ENCODE measurements at places on chromosomes 13 and 19.

GRCh38 chr13:29573190-29573589, 22.3 kb downstream of the SLC7A1 start:
- DNase-seq, result no peak
- H3K27me3 ChIP-seq, result no peaks in the 10 kb centered on the region
- no peak overlapping the region for H3K27ac ChIP-seq
- H3K36me3 ChIP-seq, result peaks cover 37% of the 10 kb centered on the region

DNA sequence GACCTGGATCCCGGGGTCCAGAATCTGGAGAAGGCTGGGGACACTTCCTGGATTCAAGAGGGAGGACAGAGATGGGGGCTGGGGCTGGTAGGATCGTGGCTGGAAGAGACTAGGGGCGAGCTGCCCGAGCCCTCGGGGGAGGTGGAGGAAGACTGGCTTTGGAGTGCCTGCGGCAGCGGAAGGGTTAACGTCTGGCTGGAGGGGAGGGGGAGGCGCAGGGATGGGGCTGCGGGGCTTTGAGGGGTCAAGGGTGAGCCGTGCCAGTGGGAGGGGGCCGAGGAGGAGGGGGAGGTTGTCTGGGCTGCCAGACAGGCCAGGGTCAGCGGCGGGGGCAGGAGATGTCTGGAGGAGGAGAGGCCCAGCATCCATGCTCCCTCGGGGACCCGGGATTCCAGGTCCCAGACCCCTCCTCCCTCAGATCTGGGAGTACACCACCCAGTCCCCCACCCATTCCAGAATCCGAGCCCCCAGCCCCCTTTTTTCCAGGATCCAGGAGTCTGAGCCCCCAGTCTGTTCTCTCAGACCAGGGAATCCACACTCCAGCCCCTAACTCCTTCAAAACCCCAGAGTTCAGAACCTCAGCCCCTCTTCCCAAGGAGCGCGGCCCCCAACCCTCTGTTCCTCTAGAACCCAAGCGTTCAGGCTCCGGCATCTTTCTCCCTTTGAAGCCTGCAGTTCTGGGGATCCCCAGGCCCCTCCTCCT, 3.2 kb upstream of the SPACA6 start:
- H3K36me3 ChIP-seq, result peaks cover 3% of the 10 kb centered on the region
- DNase-seq, result peak; percentile 45
- peaks cover 15% of the 10 kb centered on the region for H3K4me1 ChIP-seq
- no peaks in the 10 kb centered on the region for H3K27me3 ChIP-seq

DNA sequence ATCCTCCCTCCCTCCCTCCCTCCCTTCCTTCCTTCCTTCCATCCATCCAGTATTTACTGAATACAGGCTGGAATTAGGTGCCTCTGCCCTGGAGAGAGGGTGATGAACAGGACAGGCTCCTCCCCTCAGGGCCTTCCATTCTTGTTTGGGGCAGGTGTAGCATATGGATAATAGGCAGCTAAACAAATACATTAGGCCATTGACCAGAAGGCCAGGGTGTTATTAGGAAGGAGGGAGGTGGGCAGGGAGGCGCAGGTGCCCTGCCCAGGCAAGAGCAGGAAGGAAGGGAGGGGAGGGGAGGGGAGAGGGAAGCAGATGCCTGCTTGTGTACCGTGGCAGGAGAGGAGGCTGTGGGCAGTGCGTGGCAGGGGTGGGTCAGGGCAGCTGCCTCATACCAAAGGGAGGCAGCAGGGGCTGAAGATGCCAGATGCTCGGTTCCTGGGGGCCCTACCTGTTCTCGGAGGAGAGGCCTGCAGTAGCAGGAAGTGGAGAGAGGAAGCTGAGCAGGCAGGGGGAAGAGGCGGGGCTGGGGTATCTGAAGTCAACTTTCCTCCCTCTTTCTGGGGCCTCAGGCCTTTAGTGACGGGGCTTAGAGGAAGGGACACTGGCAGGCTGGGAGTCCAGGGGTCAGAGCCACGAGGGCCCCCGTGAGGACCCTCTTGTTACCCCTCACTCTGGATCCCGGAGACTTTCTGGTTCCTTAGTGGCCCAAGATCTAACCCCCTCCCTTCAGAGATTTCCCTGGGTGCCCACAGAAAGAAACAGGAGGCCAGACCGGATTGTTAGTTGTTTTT, at the start of gene RINL:
Gene RINL (minus strand): TSS at position 495 of the 794 bp plus-strand sequence. CDS start 1,533 bp downstream, outside the sequence.
- peaks cover 16% of the 10 kb centered on the region for H3K36me3 ChIP-seq
- H3K27me3 ChIP-seq, result no peaks in the 10 kb centered on the region

- no peaks in the 10 kb centered on the region for H3K4me1 ChIP-seq
- no peak for DNase-seq
- no peaks in the 10 kb centered on the region for H3K27me3 ChIP-seq
- H3K36me3 ChIP-seq, result no peaks in the 10 kb centered on the region
- H3K27ac ChIP-seq, result no peak overlapping the region
- no peak overlapping the region for H3K4me3 ChIP-seq
Measured at GRCh38 chr13:63184693-63185092, 1769.0 kb upstream of the PCDH20 start.

GRCh38 chr13:40187841-40188591, 478.4 kb downstream of the FOXO1 start:
- peak; percentile 77 for DNase-seq
- H3K4me1 ChIP-seq, result peaks cover 82% of the 10 kb centered on the region
- no peaks in the 10 kb centered on the region for H3K36me3 ChIP-seq
- no peaks in the 10 kb centered on the region for H3K27me3 ChIP-seq

- no peak overlapping the region for H3K27ac ChIP-seq
- H3K36me3 ChIP-seq, result no peaks in the 10 kb centered on the region
- H3K4me1 ChIP-seq, result no peaks in the 10 kb centered on the region
- no peak overlapping the region for H3K4me3 ChIP-seq
- no peak for DNase-seq
Measured at GRCh38 chr13:90565985-90566713, 781.3 kb upstream of the MIR17HG start.

GRCh38 chr19:21158523-21159135, 16.8 kb downstream of the ZNF431 start:
- H3K27ac ChIP-seq, result no peak overlapping the region
- H3K4me1 ChIP-seq, result peaks cover 22% of the 10 kb centered on the region
- no peak for DNase-seq
- H3K4me3 ChIP-seq, result no peak overlapping the region

GRCh38 chr19:17873786-17874757, 2.3 kb downstream of the SLC5A5 start:
- H3K4me3 ChIP-seq, result peak overlapping the region; percentile 78
- H3K27me3 ChIP-seq, result no peaks in the 10 kb centered on the region
- peak; percentile 89 for DNase-seq
- H3K36me3 ChIP-seq, result no peaks in the 10 kb centered on the region

- H3K27me3 ChIP-seq, result no peaks in the 10 kb centered on the region
- H3K4me1 ChIP-seq, result peaks cover 16% of the 10 kb centered on the region
- DNase-seq, result peak; percentile 56
- H3K27ac ChIP-seq, result no peak overlapping the region
- H3K36me3 ChIP-seq, result peaks cover 50% of the 10 kb centered on the region
Measured at GRCh38 chr19:40623403-40624251, 22.5 kb downstream of the LTBP4 start.

GRCh38 chr19:50414864-50415660, 3.7 kb upstream of the SPIB start:
- peaks cover 38% of the 10 kb centered on the region for H3K36me3 ChIP-seq
- H3K4me3 ChIP-seq, result no peak overlapping the region
- peaks cover 8% of the 10 kb centered on the region for H3K27me3 ChIP-seq
- peak; percentile 87 for DNase-seq
- peaks cover 9% of the 10 kb centered on the region for H3K4me1 ChIP-seq

DNA sequence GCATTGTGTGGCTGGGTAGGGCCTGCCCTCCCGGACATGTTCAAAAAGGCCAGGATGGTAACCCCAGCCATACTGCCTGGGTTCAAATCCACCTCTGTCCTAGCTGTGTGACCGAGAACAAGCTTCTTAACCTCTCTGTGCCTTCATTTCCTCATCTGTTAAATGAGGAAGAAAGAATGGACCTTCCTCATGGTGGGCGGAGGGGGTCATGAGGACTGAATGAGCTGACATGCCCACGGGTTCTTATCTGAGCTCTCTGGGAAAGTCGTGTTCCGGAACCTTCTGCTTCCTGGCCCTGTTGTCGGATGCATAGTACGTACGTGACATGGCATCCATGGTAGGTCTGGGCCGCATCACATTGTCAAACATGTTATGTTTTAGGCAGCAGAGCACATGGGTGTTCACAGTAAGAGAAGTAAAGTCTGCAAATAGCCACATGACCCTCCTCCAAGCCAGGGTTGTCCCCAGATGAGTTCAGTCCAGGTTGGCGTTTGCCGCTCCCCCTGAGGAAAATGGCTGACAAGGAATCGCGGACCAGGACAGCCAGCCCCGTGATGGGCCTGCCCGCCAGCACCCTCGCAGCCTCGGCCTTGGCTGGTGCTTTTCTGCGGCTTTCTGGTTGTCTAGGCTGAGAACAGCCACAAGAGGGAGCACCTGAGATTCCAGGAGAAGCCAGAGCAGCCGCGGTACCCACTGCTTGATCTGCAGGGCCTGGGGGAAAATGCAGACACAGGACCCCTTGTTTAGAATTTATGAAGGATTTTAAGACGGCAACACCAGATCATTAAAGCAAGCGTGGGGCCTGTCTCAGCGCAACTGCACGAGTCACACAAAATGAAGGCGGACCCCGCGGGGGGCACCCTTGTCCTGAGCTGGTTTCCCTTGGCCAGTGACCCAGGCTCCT, 2.4 kb upstream of the NTN5 start:
- DNase-seq, result peak; percentile 86
- H3K27ac ChIP-seq, result no peak overlapping the region
- H3K4me1 ChIP-seq, result peaks cover 7% of the 10 kb centered on the region
- H3K27me3 ChIP-seq, result no peaks in the 10 kb centered on the region
- no peaks in the 10 kb centered on the region for H3K36me3 ChIP-seq

GRCh38 chr13:40974460-40975407, 44.4 kb downstream of the ELF1 start:
- peak overlapping the region; percentile 82 for H3K27ac ChIP-seq
- no peaks in the 10 kb centered on the region for H3K27me3 ChIP-seq
- H3K4me1 ChIP-seq, result peaks cover 94% of the 10 kb centered on the region
- peak; percentile 51 for DNase-seq
- H3K4me3 ChIP-seq, result peak overlapping the region; percentile 45
- H3K36me3 ChIP-seq, result peaks cover 24% of the 10 kb centered on the region

- H3K4me1 ChIP-seq, result no peaks in the 10 kb centered on the region
- H3K36me3 ChIP-seq, result no peaks in the 10 kb centered on the region
- DNase-seq, result no peak
- H3K4me3 ChIP-seq, result no peak overlapping the region
Measured at GRCh38 chr13:97892717-97893116, 60.8 kb upstream of the IPO5 start.

GRCh38 chr19:29643361-29643935, 21.8 kb upstream of the PLEKHF1 start:
- no peak for DNase-seq
- H3K36me3 ChIP-seq, result no peaks in the 10 kb centered on the region
- no peak overlapping the region for H3K4me3 ChIP-seq

DNA sequence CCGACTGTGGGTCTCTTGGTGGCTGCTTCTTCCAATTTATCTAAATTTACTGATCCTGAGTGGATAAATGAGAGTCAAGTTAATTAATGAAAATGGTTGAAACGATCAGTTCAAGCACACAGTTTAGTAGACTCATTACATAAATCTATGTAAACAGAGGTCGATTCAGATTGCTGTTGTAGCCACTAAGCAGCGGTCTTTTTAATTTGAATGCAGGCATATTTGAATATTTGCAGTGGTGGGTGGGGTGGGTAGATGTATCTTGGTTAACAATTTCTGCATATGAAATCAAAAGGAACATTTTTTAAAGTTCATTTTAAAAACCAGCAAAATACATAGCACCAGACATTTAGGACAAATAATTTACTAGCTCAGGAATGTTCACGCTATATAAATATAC, 325.9 kb downstream of the KLF12 start:
- H3K4me1 ChIP-seq, result peaks cover 14% of the 10 kb centered on the region
- H3K4me3 ChIP-seq, result no peak overlapping the region

- DNase-seq, result peak; percentile 92
- H3K27me3 ChIP-seq, result no peaks in the 10 kb centered on the region
- H3K27ac ChIP-seq, result peak overlapping the region; percentile 81
- H3K4me3 ChIP-seq, result peak overlapping the region; percentile 71
Measured at GRCh38 chr19:48330012-48330681, 4.8 kb downstream of the EMP3 start.

DNA sequence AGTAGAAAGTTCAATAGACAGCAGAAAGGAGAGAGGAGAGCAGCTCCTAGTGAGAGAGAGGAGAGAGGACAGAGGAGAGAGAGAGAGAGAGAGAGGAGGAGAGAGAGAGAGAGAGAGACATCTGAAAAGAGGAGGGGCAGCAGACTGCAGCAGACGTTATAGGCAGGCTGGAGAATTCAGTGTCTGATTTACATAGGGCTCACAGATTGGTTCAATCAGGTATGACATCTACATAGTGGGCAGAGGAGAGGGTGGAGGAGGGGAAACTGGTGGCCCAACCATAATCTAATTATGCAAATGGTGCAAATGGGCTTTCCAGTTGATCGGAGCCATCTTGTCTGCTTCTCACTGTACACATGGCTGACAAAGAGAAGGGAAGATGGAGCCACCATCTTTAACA, 221.3 kb upstream of the TRPC4 start:
- no peaks in the 10 kb centered on the region for H3K27me3 ChIP-seq
- DNase-seq, result no peak
- no peak overlapping the region for H3K4me3 ChIP-seq

- peak overlapping the region; percentile 79 for H3K4me3 ChIP-seq
- peak; percentile 87 for DNase-seq
- H3K36me3 ChIP-seq, result peaks cover 6% of the 10 kb centered on the region
- peaks cover 9% of the 10 kb centered on the region for H3K4me1 ChIP-seq
- no peaks in the 10 kb centered on the region for H3K27me3 ChIP-seq
- H3K27ac ChIP-seq, result peak overlapping the region; percentile 65
Measured at GRCh38 chr19:17235300-17235970, 9.4 kb downstream of the OCEL1 start.

DNA sequence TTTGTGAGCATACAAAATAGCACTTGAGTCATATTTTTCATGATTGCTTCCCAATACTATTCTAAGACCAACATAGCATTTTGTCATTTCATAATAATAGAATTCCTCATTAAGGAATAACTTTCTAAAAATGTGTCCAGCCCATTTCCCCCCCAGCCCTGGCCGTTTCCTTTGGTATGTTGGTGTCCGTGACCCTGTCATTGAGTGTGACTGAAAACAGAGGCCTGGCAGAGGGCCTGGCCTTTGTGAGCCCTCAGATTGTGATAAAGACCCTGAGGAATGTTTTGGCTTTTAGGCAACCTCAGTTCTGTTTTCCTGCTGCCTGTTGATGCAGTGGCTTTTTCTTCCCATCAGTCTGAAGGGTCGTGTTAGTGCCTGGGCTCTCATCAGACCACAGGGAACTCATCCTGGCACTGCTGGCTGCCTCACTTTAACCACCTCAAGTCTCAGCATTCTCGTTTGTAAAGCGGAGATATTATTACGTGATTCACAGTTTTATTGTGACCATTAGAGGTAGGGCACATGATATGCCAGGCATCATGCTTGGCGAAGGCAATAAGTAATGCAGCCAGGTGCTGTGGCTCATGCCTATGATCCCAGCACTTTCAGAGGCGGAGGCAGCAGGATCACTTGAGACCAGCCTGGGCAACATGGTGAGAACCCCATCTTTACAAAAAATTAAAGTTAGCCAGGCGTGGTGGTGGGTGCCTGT, 13.8 kb downstream of the SPINT2 start:
- H3K27me3 ChIP-seq, result no peaks in the 10 kb centered on the region
- no peak overlapping the region for H3K27ac ChIP-seq
- H3K4me3 ChIP-seq, result no peak overlapping the region
- H3K4me1 ChIP-seq, result peaks cover 13% of the 10 kb centered on the region
